Smooth muscle cell of the brain vasculature (primary cell): ENCODE measurements at places on chromosomes 3 and 15.

DNA sequence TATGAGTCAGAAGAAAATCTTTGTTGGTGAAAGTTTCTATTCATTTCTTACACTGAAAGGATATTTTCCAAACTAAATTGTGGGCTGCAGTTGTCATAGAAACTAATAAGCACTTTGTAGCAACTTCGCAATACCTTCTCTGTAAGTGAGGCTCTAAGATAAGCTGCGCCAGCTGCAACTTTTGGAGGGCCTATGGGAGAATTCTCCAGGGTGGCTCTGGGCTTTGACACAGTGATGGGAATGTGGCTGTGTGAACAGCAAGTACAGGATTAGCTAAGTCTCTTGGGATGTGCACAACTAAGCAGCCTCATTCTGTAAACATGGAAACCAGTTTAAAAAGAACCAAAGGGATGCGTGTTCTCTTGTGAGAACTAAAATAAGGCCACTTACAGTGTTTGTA, 124.6 kb upstream of the SGO1 start:
- DNase-seq = no peak

- no peak for DNase-seq
Measured at GRCh38 chr3:117567382-117567781, 857.8 kb downstream of the TUSC7 start.

GRCh38 chr3:156826896-156827882, 1.0 kb downstream of the LEKR1 start:
- DNase-seq = no peak

GRCh38 chr3:175267121-175267531, 408.0 kb downstream of the NAALADL2 start:
- DNase-seq = no peak

DNA sequence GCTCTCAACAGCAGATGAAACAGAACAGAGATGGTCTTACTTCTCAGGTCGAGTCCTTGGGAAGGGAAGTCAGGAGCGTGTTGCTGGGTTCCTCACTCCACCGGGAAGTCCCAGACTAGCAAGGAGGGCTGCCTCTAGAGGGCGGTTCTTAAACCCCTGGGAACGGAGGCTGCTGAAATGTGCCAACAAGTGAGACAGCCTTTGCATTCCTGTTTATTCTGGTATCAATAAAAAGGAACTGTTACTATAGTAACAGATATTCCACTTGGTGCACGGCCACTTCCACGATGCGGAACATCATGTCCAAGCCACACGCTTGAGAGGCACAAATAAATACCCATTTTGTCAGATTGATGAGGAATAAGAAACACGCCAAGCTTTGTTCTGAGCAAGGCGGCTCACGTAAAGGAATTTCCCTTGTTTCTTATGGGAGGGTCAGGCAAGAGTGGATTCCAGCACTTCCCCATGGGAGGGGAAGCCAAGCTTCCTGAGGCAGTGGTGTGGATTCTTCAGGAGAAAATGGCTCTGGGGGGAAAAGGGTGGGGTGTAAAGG, at the start of gene FAM107A:
Gene FAM107A, minus strand, starts transcription at position 123 of the 553 bp plus-strand sequence. CDS start 7,531 bp downstream, outside the sequence.
- DNase-seq = no peak

- DNase-seq = no peak
Measured at GRCh38 chr15:92619145-92620101, 36.2 kb downstream of the FAM174B start.

DNA sequence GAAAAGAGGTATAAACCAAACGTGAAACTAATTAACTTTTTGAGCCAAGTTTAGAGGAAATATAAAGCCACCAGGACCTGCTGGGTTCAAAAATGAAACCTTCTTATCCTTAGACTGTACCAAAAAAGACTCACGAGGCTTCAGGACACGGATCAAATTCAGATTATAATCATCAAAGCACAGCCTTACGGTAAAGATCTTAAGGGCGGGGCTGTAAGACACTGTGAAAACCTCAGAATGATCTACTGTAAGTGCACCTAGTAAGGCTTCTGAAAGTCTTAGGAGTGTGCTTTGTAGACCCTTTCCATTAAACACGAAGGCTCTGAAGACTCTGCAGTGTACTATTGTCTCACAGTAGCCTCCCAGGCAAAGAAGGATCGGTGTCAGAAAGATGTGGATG, 26.8 kb downstream of the TARS3 start:
- no peak for DNase-seq
